GOT3 (cell line): ENCODE measurements at places on chromosomes 16 and 17.

DNA sequence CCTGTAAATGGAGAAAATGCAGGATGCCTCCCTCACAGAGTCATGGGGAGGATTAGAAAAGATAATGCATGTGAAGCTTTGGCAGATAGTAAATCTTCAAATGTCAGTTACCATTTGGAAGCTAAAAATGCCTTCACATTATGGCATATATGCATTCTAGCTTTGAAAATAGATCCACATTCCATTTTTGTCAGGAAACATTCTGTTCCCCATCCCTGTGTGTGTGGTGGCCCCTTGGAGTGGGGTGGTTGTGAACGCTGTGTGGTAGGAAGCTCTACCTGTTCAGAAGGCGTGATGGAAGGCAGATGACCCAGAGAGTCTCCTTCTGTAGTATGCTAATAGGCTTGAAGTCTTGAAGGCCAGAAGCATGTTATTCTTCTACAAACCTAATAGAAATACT lies 242.0 kb downstream of the HAPSTR1 start:
- no peak for DNase-seq

- peak; percentile 66 for DNase-seq
These were observed at the start of gene PSME3 for GRCh38 chr17:42832934-42833766. PSME3 (plus strand) TSS chr17:42833397; CDS start chr17:42833632, 235 bp downstream.

DNA sequence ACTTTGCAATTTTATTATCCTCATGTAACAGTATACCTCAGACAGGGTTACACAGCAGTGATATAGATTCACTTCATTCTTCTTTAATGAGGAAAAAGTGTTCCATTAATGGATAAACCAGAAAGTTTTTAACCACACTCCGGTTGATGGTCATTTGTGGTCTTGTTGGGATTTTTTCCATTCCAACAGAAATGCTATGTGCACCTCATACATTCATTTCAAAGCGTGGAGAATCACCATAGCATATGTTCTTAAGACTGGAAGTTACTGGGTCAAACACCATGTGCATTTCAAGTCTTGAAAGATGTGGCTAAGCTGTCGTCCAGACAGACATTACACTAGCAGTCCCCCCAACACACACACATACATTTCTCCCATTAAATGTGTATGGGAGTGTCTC lies 245.8 kb upstream of the CDH5 start:
- DNase-seq = no peak

DNA sequence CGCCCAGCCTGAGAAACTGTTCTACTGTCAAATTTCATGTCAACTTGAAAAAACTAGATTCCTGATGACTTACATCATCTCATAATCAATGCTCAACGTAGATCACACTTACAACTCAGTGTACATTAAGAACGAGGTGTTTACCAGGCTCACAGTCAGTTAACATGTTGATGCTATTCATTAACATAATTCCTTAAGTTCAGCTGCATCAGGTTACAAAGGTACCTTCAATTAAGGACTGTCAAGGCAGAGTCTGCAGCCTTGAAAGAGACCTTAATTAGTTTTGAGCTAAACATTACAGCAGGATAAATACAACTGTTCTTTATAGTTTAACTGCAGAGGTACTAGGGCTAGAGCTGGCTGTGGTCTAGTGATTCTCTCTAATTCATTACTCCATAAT lies 1.9 kb downstream of the GNA13 start:
- no peak for DNase-seq

DNA sequence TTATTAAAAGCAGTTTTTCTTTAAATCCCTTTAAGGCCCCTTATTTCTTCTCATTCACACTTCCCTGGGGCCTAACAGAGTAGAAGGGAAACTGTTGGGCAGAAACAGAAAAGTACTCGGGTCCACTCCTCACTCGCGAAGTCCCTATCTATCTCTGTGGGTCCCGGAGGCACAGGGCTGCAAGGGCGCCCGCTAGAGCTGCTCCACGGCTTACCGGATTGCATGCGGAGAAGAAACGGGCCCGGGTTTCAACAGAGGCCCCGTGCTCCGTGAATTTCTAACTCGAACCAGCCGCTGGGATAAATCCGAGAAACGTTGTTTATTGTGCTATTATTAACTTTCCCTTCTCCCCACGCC lies 4.3 kb downstream of the CBLN1 start:
- DNase-seq = no peak

GRCh38 chr16:69840975-69841374 lies 78.8 kb downstream of the WWP2 start:
- no peak for DNase-seq

- DNase-seq = no peak
These were observed 684 bp downstream of the YPEL2 start for GRCh38 chr17:59331929-59332748.

GRCh38 chr17:33055746-33056145 lies 64.1 kb downstream of the SPACA3 start:
- DNase-seq = no peak

- DNase-seq = no peak
These were observed 5.1 kb downstream of the RASD1 start for GRCh38 chr17:17491031-17491471.

- DNase-seq = no peak
These were observed 136.3 kb downstream of the NLK start for GRCh38 chr17:28178800-28179199.
